Non-pigmented ciliary epithelial cell (primary cell): ENCODE measurements at places on chromosomes 1 and 21.

DNA sequence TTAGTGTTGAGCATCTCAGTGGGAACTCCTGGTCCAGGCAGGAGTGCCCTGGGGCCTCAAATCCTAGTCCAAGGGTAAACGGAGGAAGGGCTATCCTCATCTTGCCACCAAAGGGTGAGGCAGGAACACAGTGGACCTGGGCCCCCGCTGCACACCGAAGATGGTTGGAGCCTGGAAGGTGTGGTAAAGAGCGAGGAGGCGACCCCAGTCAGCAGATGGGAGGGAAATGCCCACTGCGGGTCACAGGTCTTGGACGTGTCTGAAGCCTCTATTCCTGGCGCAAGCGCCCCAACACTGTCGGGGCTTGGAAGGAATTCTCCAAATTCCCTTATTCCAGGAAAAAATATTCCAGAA lies 38.5 kb upstream of the SYNC start:
- no peak for DNase-seq

- DNase-seq, result no peak
Measured at GRCh38 chr21:19286876-19287275, 883.3 kb upstream of the TMPRSS15 start.

DNA sequence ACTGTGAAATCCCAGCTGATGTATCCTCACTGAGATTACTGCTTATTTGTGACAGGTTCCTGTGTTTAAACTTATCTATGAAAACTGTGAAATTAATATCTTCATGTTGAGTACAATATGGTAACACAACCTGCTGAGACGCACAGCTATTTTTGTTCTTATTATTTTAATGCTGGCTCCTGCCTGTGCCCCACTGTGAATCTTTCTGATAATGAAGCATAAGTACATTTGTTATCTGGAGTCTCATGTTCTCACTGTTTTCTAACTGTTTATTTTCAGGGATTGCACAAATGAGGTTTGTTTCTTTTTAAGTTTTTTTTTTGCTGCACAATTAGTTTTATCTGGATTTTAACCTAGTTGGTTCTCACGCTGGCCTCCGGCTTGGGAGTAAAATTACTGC lies 39.9 kb upstream of the IFNAR2 start:
- DNase-seq, result no peak

- no peak for DNase-seq
Measured at GRCh38 chr21:35227786-35228185, 178.7 kb upstream of the RUNX1 start.

- DNase-seq, result no peak
Measured at GRCh38 chr1:10633416-10633815, 158.7 kb downstream of the PEX14 start.

- DNase-seq, result no peak
Measured at GRCh38 chr1:1577367-1578011, 2.8 kb upstream of the SSU72 start.

GRCh38 chr1:2198571-2198970 lies 4.0 kb upstream of the FAAP20 start:
- DNase-seq, result no peak

GRCh38 chr1:20640183-20640597 lies 6.9 kb downstream of the PINK1 start:
- DNase-seq, result no peak

GRCh38 chr1:6471086-6471969 lies 5.4 kb upstream of the TNFRSF25 start:
- DNase-seq, result no peak

GRCh38 chr1:91900562-91900961 lies 14.6 kb upstream of the TGFBR3 start:
- DNase-seq, result peak; percentile 82

- DNase-seq, result no peak
Measured at GRCh38 chr1:68293122-68293521, 60.8 kb upstream of the WLS start.

DNA sequence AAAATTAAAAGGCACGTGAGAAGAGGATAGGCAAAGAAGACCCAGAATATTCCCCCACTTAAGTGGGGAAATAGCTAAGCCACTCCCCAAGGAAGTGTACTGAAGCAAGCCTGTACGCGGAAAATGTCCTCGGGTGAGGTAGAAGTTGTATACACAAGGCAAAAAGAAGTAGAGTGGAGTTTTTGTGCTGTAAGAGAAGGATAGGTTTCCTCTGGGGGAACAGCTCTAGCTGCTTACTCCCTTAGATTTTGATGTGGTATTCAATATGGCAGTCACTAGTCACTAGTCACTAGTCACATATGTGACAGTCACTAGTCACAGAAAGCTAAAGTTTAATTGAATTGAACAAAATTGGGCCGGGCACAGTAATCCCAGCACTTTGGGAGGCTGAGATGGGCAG lies 7.6 kb downstream of the TXNIP start:
- DNase-seq, result no peak

GRCh38 chr1:94084547-94084946 lies 36.4 kb downstream of the ABCA4 start:
- DNase-seq, result no peak

- no peak for DNase-seq
Measured at GRCh38 chr1:74436078-74436477, 76.3 kb downstream of the LRRC53 start.

DNA sequence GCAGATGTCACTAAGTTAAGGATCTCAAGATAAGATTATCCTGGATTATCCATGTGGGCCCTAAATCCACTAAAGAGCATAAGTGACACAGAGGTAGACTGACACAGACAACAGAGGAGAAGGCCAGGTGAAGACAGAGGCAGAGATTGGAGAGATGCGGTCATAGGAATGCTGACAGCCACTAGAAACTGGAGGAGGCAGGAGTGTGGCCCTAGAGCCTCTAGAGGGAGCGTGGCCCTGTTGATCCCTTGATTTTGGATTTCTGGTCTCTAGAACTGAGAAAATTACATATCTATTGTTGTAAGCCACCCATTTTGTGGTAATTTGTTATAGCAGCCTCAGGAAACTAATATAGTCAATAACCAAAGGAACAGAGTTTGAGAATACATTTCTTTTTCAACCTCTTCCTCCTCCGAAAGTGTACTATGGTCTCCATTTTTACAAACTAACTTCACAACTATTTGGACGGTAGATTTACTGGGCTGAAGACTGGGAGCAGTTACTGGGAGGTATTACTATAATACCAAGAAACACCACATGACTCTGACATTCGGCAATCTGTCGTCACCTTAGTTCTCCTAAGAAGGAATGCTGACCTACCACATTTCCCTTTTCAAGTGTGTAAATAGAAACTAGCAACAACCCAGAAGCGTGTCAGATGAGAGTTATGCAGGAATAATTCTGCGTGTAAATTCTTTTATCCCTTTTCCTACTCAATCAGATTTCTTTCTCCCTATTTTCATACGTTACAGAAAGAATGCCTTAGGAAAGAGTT lies 116.0 kb upstream of the ZNHIT6 start:
- DNase-seq, result no peak

DNA sequence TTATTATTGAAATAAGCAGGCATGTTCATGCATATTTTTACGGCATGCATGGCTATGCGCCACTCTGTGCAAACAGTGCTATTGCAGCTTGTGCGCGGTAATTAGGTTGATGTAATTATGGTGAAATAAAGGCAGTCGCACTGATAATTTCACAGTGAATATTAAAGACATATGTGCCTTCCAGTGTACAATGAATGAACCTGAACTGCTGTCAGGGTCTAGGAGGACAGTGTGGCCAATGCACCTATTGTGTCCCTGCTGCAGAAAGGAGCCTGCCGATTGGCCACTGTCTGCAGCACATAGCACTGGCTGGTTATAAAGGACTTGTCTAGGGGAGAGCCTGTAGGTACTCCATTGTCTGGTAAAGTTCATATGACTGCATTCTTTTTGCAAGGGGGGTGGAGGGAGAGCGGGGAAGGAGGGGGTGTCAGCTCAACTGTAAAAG lies 340.4 kb downstream of the USP25 start:
- no peak for DNase-seq

GRCh38 chr21:29499734-29500343 lies 201.1 kb downstream of the BACH1 start:
- peak; percentile 20 for DNase-seq

DNA sequence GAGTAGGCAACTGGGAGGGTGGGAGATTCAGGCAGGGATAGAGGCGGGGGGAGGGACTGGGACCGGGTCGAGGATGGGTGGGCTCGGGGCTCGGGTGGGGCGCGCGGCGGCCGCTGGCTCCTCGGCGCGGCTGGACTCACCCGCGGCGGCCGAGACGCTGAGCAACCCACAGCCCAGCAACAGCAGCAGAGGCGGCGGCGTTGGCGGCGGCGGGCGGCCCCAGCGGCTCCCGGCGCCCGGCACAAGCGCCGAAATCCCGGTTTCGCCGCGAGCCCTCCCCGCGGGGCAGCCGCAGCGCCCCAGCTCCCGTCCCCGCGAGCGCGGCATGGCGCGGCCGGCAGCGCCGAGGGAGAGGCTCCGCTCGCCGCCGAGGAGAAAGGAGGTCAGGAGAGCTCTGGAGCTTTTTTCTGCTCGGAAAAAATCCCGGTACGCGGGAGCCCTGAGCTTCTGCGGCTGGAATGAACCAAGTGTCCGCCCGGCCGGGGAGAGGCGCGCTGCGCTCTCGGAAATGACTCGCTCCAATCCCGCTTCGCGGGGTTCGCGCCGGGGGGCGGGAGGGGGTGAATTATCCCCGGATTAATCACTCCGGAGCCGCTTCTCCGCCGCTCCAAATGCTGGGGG lies at the start of gene CSMD2:
Gene CSMD2 (minus strand): TSS at position 460 of the 621 bp plus-strand sequence. CDS start 133 bp downstream, at position 327.
- peak; percentile 10 for DNase-seq

GRCh38 chr1:243926803-243927245 lies 76.8 kb upstream of the AKT3 start:
- DNase-seq, result peak; percentile 93

DNA sequence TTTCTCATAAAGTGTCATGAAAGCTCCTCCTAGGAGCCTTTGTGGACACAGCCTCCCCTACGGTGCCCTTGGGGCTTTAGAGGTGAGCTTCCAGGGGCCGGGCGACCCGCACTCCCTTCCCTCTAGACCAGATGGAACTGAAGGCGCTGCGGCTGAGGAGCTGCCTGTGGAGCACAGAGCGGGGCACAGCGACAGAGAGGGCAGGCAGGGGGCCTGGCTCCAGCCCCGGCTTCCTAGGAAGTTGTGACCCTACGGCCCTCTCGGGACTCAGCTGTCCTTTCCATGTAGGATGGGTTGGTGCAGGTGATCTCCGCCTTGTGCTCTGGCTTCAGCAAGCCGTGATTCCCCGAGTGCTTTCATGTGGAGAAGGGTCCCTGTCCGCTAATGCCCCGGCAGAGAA lies 23.6 kb upstream of the NEK2 start:
- DNase-seq, result no peak

DNA sequence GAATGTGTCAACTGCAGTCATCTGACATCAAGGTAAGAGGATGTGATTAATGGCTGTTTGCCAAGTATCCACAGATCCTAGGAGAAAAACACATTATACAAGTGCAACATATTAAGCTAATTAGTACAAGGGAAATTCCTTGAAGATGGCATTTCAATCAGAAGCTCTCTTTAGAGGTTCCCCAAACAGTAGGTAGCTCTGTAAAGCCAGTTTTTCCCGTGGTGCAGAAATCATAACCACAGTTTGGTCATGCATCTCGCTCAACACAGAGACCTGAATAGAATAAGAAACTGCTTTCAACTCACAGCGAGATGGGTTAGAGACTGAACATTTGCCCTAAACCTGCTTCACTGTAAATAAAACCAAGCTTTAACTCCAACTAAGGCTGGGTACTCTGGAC lies 230.5 kb upstream of the CAMK1G start:
- DNase-seq, result no peak

- no peak for DNase-seq
Measured at GRCh38 chr1:226420328-226420727, 12.4 kb upstream of the PARP1 start.

DNA sequence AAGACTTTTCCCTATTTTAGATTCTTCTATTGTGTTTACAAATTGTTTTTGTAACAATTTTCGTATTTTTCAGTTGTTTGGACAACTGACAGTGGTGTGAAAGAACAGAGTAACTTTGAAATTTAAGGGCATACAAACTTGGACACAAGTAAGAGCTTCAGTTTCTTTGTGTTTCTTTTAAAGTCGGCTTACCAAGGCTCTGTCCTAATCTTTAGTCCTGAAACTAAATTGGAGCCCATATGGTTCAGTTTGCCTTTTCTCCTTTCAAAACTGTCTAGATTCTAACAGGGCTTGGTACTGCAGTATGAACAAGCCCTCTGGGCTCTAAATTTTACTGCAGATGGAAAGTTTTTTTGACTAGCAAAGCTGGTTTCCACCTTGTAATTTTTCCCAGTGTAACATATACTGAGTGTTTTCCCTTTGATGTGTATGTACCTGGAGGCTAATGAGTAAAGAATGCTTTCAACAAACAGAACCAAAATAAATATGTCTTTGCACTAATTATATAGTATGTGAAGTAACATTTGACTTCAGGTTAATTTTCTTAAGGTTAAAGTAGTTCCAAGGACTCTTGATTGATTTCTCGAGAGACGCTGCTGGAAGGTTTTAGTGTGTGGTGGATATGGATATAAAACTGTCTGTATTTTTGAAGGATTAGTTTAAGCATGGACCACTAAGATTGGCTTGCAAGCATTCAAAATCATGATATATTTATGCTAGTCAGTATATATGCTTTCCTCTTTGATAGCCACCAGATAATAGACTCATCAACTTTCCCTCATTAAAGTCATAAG lies 4.1 kb downstream of the SNX27 start:
- DNase-seq, result no peak

DNA sequence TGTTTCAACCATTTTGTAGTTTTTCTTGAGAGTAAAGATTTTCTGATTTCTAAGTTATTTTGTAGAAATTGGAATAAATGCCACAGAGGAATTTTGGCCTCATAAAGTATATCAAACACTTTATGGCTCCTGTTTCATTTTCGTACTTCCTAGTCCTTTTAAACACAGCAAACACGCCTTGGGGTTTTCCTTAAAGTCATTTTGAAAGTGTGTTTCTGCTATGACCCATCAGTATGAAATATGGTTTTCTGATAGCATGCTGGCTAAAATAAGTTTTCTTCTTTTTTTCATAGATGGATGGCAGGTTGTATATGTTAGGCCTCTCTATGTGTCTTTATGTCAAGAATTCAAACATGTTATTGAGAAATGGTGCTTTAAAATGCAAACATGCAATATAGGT lies 940.1 kb upstream of the TMPRSS15 start:
- DNase-seq, result no peak

GRCh38 chr1:25140073-25140797 lies 92.1 kb downstream of the SYF2 start:
- no peak for DNase-seq
